ENCODE measurements at places on chromosomes 7 and 10.

GRCh38 chr7:90853205-90853604 lies 257.1 kb downstream of the CDK14 start:
- no peak for DNase-seq

DNA sequence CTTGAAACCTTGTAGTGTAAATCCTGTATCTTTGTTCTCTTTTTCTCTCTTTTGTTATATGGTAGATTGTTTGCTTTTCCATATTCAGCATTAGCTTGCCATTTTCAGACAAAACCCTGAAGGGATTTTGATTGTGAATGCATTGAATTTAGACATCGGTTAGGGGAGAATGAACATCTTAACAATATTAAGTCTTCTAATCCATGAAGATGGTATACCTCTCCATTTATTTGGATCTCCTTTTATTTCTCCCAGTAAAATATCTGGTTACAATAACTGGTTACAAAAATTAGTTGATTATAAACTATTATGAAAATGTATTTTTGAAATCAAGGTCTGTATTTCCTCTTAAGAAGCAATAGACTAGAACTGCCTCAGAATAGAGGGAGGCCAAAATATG lies 12.4 kb upstream of the SLK start:
- no peak for DNase-seq

DNA sequence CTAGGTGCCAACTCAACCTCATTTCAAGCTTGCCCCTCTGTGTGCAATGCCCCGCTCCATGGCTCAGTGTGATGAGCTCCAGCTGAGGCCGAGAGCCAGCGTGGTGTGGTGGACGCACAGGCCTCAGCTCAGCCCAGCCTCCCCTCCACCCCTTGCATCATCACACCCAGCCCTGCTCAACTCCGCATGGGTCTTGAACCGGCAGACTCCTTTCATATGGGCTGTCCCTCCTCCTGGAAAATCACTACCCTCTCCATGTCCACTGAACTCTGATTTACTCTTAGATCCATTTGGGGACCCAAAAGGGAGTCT lies 16.6 kb upstream of the SLC18A3 start:
- no peak for DNase-seq

DNA sequence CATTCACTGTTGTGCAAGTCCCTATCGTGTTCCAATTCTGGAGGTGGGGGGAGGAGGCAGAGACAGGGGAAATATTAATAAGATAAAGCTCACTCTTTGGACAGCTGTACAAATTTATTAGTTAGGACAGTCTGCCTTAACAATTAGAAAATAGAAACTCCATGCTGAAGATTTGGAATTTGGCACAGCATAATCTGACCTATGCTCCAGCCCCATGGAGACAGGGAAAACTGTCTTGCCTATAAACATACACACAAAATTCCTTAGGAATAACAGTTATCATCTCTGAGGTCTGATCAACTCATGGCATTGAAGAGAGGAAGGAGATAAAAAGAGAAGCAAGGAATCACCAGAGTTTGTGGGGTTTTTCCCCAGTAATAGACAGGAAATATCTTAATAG lies 335.4 kb upstream of the MEOX2 start:
- DNase-seq: no peak

- no peak for DNase-seq
Measured at GRCh38 chr7:85224171-85224570, 37.3 kb upstream of the SEMA3D start.

GRCh38 chr10:29774475-29774874 lies 139.7 kb upstream of the SVIL start:
- no peak for DNase-seq

- DNase-seq: no peak
Measured at GRCh38 chr7:102990642-102991041, 77.8 kb downstream of the LRRC17 start.

GRCh38 chr10:24982319-24983112 lies 30.1 kb upstream of the PRTFDC1 start:
- DNase-seq: no peak

All from activated CD8-positive, alpha-beta T cell treated with anti-CD3 and anti-CD28 coated beads, Interleukin-2, amount 10 ng/mL, durations not matched to agents 7 days and 5 days (primary cell).